ENCODE measurements at places on chromosomes 6 and 20.
A peak's percentile ranks its signal among the peaks of the same experiment; 100 is the strongest.

DNA sequence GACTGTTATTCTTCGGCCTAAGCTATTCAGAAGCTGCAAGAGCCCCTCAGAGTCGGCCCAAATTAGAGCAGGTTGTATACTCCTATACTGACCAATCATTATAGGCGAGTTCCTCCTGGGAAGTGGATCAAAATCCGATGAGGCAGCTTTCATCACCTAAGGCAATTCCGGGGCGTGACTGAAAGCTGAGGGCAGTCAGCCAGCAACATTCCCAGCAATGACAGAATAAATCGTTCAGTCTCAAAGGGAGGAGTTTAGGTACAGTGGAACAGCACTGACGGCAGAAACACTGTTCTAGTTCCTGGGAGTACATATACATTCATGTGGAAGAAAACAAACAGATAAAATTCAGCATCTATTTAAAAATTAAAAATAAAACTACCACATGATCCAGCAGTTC lies 10.8 kb downstream of the HLA-DQB2 start:
- no peak for DNase-seq

DNA sequence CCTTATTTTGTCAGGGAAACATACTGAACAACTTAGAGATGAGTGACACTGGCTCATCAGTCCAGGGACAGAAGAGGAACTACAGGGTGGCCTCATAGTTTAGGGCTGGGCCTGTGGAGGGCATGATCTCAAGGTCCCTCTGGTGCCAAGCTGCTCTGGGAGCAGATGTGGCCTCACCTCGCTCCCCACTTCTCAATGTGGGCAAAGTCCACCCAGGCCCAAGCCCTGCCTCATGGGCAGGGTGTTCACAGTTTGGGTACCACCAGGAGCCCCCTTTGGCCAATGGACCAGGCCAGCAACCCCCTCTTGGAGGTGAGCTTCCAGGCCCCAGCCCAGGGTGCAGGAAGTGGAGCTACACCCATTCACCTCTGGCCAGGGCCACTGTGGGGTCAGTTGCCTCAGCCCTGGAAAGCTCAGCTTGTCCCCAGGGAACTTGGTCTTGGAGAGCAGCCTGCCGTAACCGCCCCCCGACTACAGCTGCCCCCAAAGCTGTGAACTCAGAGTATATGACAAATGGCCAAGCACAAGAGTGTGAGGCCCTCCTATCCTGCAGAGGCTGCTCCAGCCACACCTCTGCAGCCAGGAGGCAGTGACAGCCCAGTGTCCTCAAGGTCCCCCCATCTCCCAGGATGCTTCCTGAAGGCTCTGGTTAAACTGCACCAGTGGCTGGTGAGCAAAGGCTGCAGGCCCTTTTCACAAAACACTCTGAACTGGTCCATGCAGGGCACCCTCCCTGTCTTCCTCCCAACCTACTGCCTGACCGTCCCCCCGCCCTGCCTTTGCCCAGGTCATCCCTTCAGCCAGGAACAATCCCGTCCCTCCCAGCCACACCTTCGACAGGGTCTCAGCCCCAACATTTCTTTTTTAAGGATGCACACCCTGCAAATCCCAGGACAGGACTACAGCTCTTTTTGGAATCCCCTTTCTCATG lies 3.6 kb downstream of the ADISSP start:
- no peak for DNase-seq

- DNase-seq: no peak
These were observed 35.3 kb downstream of the FOXP4 start for GRCh38 chr6:41581381-41581991.

- no peak for DNase-seq
These were observed 37.9 kb downstream of the SIM1 start for GRCh38 chr6:100426744-100427338.

DNA sequence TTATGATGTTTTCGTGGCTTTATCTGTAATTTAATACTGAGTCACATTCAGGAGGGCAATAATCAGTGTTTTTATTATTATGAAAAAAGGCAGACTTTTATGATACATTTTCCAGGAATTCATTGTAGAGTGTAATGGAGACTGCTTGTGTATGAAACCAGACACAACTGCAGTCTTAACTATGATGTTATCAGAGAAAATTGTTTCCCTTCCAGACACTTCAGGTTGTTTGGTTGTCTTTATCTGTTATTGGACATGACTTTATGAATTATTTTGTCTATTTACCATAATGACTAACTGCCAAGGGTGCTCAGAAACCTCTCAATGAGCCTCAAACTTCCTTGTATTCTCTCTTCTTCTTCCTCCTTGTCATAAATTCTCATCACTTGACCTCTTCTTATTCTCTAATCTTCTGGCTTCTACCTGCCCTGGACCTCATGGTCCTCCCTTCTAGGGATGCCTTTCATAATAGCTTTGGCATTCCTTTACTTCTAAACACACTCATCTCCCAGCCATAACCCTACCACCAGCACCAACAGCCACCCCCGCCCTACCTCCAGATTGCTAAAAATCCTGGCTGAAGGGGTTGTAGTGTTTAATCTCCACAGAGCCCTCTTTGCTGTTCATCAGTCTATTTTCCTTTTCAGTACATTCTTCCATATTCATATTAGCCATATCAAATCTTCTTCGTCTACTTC lies 492.5 kb downstream of the CDKAL1 start:
- no peak for DNase-seq

GRCh38 chr6:137970368-137970767 lies 103.3 kb downstream of the TNFAIP3 start:
- peak; percentile 18 for DNase-seq

DNA sequence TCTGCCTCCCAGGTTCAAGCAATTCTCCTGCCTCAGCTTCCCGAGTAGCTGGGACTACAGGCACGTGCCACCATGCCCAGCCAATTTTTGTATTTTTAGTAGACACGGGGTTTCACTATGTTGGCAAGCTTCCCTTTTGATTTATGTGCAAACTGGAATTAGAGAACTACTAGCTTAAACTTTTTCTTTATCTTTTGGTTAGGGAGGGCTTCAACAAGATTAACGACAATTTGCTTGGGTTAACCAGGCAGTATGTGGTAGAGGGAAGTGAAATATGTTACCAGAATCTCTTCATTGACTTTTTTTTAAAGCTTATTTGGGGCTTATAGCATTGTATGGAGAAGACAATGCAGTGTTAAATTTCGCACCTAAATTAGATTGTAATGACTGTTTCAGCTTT lies 9.0 kb downstream of the MYO6 start:
- no peak for DNase-seq

- DNase-seq: no peak
These were observed 80.6 kb upstream of the MBOAT1 start for GRCh38 chr6:20292905-20293304.

GRCh38 chr6:160455541-160456213 lies 107.5 kb downstream of the SLC22A3 start:
- DNase-seq: peak; percentile 48

GRCh38 chr20:62921119-62921687 lies 5.1 kb downstream of the DIDO1 start:
- no peak for DNase-seq

DNA sequence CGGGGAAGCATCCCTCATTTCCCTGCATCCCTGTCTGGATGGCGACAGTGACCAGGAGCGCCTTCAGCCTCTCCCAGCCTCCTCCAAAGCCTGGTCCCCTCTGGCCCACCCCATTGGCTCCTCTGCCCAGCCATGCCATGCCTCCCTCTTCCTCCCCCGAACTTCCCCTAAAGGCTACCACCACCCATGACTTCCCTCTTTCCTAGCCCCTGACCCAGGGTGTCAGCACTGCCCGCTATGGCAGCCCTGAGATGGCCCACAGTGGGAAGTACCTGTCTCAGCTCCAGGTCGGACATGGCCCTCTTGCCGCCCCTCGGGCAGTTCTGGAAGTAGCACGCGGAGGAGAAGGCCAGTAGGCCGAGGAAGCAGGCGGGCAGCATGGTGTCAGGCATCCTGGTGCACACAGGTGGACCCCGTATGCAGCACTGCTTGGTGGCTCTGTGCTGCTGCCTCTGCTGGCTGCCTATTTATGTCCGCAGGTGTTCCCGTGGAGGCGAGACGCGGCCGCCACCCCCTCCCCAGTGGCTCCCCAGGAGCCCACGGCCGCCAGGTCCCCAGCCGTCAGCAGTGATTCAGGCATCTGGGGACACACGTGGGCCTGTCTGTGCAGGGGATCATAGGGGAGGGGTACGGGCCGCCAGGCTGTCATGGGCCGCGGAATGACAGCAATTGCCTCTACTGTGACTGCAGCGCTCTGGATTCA lies at the start of gene AVP:
TSS of gene AVP (minus strand) at position 442 of the 703 bp plus-strand sequence. CDS start at position 392, 50 bp downstream.
- no peak for DNase-seq

DNA sequence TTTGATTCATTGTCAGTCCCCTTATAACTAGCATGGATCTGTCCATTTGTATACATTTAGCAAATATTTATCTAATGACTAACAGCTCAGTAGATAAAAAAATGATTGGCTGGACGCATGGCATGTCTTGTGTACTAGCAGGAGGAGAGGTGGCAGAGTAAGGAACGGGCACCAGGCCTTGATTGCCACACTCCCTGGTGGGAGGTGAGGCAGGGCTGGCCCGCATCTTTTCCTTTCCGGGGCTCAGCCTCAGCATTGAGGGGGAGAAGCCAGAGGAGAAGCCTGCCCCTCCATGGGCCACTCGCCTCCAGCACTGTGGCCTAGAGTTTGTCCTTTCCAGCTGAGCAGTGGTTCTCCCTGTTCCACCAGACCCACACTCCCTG lies 84.9 kb upstream of the TMEM181 start:
- no peak for DNase-seq

DNA sequence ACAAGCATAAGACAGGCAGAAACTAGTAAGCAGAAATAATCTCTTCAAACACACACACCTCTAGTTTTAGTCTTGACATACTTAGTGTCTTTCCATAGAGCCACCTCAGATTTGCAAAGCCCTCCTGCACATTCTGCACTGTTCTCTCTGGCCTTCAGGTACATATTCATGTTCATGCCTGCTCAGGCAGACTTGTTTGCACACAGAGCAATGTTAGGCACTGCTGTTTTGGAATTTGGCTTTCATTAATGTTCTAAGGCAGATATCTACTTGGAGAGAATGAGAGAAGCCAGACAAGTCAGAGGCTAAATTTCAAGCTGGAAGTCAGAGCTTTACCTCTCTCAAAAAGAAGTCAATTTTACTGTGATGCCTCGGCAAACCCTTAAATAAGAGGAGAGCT lies 21.3 kb upstream of the DST start:
- DNase-seq: no peak

DNA sequence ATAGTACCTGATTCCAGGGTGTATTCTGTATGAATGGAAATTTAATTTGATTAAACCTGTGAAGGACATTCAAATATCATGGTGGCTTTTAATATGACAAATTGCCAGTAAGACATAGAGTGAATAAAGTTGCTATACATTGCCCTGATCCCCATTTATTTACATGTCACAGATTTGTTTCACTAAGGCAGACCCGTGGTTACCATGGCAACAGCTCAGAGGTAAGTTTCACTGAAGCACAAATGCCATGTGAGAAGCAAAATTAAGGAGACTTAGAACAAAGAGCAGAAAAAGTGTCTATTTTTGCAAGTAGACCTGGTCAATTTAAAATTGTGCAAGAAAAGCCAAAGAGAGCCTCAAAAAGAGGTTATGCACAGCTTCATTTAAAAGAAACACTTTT lies 63.7 kb downstream of the PXDC1 start:
- DNase-seq: no peak

DNA sequence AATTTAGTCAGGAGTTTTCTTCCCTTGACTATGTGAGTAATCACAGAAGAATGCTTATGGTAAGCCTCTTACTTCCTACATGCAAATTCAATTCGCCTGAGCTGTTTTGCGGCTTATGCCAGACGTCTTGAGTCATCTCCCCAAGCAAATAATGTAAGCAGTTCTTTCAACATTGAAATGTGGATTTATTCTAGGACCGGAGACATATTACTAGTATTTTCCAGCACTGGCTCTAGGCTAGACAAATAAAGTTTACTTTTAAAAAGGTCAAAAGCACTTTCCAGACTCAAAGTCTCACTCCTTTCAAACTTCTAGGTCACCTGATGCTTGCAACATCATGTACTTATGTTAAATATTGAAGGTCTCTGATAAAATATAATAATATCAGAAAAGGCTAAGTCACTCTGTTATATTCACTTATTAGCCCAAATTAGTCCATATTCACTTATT lies 38.1 kb upstream of the NOX3 start:
- no peak for DNase-seq

DNA sequence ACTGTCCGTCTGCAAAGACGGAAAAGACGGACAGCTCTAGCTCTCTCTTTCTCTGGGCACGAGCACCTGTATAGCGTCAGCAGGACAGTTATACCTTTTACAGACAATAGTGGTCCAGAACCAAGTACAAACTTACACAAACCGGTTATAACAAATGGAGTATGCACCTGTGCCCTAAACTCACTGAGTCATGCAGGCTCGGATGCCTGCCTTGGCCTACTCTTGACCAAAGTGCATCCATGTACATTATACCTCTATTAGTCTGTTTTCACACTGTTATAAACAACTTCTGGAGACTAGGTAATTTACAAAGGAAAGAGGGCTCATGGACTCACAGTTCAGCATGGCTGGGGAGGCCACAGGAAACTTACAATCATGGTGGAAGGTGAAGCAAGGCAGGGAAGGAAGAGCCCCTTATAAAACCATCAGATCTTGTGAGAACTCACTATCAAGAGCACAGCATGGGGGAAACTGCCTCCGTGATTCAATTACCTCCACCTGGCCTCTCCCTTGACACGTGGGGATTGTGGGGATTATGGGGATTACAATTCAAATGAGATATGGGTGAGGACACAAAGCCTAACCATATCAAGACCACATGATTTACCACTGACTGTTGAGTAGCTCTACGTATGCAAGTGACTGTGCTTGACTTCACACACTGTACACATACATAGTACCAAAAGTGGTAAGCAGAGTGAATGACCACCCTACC lies 23.1 kb downstream of the MAN1A1 start:
- DNase-seq: no peak

- DNase-seq: no peak
These were observed 25.2 kb upstream of the SRSF6 start for GRCh38 chr20:43432498-43432897.

- DNase-seq: no peak
These were observed 1.9 kb upstream of the SERINC3 start for GRCh38 chr20:44523746-44524145.

GRCh38 chr6:3280866-3281465 lies 22.2 kb downstream of the PSMG4 start:
- DNase-seq: no peak

- no peak for DNase-seq
These were observed 47.4 kb downstream of the PDE10A start for GRCh38 chr6:165615636-165616035.

GRCh38 chr6:16146028-16146427 lies 17.1 kb downstream of the MYLIP start:
- DNase-seq: no peak

DNA sequence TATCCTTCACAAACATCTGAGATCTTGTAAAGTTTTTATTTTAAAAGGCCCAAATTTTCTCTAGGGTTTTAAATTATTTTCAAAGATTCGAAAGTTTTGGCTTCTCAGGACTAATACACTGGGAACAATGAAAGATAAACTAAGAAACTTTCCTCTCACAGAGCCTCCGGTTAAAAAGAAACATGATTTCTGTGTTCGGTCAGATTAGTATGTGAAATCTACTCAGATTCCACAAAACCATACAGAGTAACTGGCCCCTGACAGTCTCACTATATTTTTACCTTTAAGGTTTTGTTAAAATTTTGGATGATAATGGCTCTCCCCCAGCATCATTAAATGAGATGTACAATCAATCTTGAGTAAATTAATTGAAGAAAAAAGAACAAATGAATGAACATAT lies 471.0 kb downstream of the COL12A1 start:
- no peak for DNase-seq
